Osteoblast (primary cell): ENCODE measurements at places on chromosomes 12 and 14. TPM values are rescaled to one million over a fixed set of nuclear protein-coding genes. Genes with fewer than 3 reads are reported as not detected.

The CARMIL3 gene
- total RNA-seq = not detected in 2 replicates

The SERPINA6 gene
- not detected in 2 replicates for total RNA-seq

The MGAT4C gene
- under 0.01 TPM in 1 of 2 replicates, not detected in the other for total RNA-seq

The FAM181A gene
- not detected in 2 replicates for total RNA-seq

The UNC79 gene
- under 0.01 TPM in 2 replicates for total RNA-seq

DNA sequence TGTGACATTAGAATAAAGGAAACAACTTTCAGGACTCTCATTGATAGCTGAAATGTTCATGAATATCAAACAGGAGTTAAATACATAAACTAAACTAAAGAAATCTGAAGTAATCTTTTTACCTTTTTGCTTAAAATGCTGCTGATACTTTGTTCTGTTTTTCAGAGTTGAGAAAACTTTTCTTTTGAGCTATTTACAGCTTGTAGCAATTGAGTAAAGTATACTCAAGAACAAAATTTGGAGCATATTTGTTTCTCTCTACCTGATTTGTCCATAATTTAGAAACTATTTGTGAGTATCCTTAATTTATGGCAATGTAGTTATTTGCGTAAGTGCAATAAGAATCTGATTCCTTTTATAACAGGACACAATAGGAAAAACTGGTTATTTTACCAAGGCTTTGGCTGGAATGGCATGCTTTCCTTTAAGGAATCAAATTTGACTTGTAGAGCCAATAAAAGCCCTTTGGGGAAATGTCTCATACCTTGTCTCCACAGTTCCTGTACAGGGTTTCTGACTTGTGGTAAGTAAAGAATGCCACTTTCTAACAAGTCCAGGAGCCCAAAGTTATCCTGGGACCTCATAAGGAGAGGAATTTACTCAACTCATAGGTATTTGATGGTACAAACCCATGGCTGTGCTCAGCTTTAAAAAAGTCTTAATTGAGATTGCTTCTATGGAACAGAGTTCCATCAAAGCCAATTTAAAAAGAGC is 195.7 kb downstream of the TMEM117 start:
- DNase-seq = no peak

DNA sequence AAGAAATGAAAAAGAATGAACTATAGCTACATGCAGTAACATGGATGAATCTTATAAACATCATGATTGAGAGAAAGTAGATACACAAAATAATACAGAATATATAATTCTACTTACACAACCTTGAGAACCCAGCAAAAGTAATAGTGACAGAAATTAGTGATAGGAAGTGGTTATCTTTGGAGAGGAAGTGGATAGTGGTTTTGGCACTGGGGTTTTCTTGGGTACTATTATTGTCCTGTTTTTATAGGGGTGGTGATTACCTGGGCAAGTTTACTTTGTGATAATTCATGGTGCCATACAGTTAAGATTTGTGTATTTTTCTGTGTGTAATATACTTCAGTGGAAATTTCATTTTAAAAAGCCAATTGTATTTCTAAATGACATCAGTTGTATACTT is 352.7 kb downstream of the AEBP2 start:
- no peak for DNase-seq

- DNase-seq = no peak
These were observed 2.3 kb downstream of the ARHGDIB start for GRCh38 chr12:14959126-14959440.

- no peak for DNase-seq
These were observed 59.9 kb downstream of the HCAR2 start for GRCh38 chr12:122643207-122643805.

GRCh38 chr14:60753264-60754119 is 18.9 kb downstream of the MNAT1 start:
- no peak for DNase-seq

DNA sequence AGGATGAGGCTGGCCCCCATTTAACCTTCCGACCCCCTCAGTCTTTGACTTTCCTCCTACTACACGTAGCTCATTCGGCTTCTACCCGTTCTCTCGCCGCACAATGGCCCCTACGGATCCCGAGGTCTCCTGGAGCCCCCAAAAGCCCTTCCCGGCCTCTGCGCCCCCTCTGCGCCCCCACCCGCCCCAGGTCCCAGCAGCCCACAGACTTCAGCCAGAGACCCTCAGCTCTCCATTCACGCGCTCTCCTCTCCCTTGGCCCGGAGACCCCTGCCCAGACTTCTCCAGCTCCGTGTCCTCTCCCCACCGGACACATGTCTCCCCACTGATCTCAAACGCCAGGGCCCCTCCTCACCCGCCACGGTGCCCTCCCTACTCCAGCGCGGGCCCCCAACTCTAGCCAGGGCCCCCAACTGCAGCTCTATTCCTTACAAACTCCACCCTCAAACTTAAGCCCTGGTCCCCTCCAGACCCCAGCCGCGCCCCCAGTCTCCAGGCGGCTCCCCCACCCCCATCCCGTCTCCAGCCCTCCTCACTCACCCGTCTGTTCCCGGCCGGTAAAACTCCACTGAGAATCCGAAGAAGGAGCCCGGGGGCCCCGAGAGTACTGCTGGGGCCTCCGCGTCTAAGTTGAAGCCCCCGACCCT is 502 bp downstream of the ITGA5 start:
- DNase-seq = no peak

- no peak for DNase-seq
These were observed 24.4 kb downstream of the AK7 start for GRCh38 chr14:96416292-96416691.
